Left hindlimb (tissue), 1 donor: ENCODE measurements at places on chromosomes 6 and 20.

DNA sequence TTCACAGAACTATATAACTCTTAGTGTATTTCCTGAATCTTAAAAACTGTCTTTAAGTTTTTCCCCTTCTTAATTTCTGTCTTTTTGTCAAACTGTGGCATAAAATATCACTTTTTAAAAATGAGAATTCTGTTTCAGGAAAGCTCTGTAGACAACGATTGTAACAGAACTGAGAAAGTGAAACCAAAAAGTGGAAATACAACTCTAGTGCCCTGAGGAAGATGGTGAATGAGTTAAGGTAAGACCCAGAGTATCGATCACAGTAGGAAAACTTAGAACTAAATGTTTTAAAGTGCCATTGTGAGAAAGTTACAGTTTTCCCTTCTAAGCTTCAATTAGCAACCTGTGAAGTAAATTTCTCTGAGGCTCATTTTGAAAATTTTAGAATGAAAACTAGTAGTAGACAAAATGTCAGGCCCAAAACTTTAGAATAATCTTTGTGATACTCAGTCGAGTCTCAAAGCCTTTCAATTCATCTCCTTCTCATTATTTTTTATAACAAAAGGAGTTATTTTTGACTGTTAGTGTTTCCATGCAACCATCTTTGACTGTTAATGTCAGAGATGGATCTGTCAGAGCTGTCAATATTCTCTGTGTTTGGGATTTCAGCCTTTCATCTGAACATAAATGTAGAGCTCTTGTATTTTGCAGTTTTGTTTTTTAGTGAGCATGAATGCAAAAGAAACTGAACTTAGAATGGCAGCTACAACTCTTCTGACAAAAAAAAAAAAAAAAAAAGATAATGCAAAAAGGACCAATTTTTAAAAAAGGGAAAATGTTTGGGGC, 19.0 kb upstream of the TRDN start:
- no peak for DNase-seq

DNA sequence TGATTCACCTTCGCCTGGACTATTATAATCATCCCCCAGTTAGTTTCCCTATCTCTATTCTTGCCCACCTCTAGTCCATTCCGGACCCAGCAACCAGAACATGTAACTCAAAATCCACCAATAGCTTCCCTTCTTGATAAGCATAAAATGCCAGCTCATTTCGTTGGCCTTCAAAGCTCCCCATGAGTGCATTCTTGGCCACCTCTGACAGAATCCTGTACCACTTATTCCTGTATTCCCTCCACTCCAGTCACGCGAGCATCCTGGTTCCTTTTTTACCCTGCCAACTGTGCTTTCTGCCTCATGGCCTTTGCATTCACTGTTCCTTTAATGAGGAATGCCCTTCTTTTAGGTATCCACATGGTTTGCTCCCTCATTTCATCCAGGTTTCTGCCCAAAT, 36.7 kb downstream of the CYP24A1 start:
- DNase-seq, result no peak

DNA sequence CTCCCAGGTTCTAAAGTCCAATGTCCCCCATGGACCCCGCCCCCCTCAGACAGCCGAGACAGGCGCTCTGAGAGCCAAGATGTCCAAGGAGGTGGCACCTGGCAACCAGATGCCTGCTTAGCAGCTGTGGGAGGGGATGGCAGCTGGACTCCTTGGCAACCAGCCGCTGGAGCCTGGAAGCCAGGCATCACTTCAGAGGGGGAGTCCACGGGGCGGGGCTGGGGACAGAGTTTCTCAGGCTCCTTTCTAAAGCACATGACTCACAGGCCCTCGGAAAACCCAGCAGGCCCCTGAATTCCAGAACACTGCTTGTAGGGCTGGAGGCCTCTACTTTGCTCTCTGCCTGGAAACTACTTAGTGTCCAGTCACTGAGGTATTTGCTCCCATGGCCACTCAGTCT, 51.5 kb downstream of the PREX1 start:
- DNase-seq, result no peak

GRCh38 chr6:906920-907319, 214.0 kb upstream of the EXOC2 start:
- DNase-seq, result no peak

DNA sequence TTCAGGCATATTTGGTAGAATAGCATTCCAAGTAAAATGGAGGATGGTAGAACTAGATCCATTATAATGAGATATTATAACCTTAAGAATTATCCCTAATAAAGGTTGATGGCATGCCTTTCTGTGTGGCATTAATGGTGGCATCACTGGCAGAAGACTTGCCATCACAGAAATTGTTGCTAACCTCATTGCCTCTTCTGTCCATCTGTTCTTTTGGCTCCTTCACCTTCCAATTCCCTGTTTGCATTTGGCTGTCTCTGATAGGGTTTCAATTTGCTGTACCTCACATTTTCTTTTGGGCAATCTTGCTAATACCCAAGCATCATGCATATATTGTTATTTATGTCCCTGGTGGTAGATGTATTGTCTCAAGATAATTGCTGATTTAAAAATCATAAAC, 98.9 kb downstream of the SMPDL3A start:
- no peak for DNase-seq

DNA sequence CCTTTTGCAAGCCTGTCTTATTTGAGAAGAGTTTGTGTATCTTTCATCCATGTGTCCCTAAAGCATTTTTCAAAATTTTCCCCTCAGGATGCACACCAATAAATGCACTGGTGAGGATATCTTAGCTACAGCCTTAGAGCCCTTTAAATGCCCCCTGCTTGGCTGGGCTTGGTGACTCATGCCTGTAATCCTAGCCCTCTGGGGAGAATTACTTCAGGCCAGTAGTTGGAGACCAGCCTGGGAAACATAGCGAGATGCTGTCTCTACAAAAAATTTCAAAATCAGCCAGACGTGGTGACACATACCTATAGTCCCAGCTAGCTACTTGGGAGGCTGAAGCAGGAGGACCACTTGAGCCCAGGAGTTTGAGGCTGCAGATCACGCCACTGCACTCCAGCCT, 33.8 kb upstream of the PLCB4 start:
- DNase-seq, result no peak

GRCh38 chr6:111559188-111560097, 46.2 kb downstream of the TRAF3IP2 start:
- peak; percentile 69 for DNase-seq

GRCh38 chr6:20156824-20157223, 55.4 kb downstream of the MBOAT1 start:
- no peak for DNase-seq
